CD4-positive, alpha-beta T cell treated with Interleukin-6 at 100 ng/mL for 8 hours (primary cell): ENCODE measurements at places on chromosomes 2 and 18.

- no peak for DNase-seq
Observed at GRCh38 chr18:56890632-56891031, 239.5 kb downstream of the WDR7 start.

DNA sequence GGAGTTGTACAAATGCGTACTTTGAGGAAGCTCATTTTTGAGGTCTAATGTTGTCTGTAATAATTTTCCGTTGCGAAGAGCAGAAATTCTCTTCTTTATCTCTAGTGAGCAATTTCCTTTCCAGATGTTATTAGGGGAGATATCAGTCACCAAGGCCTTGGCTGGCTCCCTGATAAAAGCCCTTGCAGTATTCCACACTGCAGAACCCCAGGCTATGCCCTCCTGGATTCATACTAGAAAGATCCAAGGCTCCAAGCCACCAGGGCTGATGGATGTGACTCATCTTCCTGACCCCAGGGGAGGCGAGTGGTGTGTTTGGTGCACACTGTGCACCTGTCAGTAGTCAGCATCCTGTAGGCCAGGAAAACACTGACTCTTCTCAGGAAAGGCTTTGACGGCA lies 34.7 kb downstream of the INO80C start:
- no peak for DNase-seq

DNA sequence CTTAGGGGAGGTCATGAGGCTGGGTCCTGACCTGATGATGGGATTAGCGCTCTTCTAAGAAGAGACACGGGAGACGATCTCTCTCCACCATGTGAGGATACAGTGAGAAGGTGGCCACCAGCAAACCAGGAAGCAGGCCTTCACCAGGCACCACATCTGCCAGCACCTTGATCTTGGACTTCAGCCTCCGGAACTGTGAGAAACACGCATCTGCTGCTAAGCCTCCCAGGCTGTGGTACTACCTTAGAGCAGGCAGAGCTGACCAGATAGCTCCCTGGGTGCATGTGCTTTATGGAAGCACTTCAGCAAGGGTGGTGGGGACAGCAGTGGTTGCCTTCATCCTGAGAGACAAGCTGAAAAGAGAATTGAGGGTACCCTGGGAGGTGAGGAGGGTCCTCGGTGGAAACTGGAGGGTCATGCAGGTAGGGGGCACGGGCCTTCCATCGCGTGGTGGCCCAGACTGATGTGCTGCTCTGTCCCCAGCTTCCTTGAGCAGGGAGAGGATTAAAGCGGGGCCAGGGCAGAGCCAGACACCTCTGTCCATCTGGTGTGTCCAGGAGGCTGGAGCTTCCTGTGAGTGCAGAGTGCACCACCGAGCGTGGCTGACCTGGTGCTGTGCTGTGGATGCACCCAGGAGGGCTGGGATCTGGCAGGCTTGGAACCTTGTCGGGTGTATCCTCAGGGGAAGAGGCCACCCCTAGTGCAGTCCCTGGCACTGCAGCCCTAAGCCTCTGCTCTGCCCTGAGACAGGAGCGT lies 42.9 kb upstream of the HS6ST1 start:
- DNase-seq, result no peak

DNA sequence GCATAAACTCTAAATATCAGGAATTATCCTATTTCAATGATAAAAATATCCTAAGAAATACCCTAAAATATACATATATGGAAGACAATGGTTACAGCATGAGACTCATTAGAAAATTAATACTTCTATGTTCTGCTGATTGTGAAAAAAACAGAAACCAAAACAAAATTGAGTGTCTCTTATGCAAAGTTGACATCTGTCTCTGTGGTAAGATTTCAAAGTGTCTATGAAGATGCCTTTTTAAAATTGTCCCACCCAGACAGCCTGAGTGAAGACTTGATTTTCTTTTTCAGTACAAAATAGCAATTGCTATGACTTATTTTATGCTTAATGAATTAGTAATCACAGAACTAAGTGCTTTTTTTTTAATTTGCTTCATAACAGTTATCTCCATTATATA lies 1368.4 kb upstream of the LRRTM1 start:
- DNase-seq, result no peak

- DNase-seq, result no peak
Observed at GRCh38 chr2:105580870-105581554, 163.7 kb upstream of the NCK2 start.

DNA sequence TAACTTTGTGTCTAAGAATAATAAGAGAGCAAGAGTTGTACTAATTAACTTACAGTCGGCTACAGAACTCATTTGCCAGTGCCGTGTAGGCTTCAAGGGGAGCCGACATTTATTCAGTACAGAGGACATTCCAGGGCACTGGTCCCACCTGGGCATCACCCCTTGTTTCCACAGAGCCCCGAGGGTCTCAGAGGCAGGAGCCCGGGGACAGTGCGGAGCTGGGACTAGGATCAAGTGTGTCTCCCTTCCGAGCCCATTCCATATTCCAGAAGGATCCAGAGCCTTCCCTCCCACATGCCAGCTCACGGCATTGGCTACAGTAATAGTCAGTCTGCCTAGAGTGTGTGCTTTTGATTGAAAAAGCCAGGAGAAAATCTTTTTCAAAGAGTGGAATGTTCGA lies 71.5 kb upstream of the CTDP1 start:
- no peak for DNase-seq

DNA sequence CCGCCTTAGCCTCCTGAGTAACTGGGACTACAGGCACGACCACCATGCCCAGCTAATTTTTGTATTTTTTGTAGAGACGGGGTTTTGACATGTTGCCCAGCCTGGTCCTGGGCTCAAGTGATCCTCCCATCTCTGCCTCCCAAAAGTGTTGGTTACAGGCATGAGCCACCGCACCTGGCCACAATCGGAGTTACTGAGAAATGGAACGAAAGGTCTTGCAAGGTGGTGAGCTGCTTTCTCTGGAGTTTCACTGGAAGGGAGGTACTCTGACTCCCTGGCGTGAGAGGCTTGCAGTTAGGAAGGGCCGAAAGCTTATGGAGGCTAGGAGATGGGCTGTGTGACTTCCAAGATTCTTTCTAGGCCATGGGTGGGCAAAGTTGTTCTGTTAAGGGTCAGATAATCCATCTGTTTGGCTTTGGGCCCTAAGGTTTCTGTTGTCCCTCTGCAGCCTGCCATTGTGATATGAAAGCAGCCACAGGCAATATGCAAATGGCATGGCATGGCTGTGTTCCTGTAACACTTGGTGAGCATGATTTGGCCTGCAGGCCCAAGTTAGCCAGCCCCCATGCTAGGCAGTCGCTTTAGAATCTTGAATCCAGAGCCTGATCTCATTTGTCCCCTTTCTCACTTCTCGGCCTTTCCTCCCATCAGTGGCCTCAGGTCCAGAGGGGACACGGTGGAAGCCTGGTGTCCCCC lies 7.9 kb downstream of the EFHD1 start:
- no peak for DNase-seq

DNA sequence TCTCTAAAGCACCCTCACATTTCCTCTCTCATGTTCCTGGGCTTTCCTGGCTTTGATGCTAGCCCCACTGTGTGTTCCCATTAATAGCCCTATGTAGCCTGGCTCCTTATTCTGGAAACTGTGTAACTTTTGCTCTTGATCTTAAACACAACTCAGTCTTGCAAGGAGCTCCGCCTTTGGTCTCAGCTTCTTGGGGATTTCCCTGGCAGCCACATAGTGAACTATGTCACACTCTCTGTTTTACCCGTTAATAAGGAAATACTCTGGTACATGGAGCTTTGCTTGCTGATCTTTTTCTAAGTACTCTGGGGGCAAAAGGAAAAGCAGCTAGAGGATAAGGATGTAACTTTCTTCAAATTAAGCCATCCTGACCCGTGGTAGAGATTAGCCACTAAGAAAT lies 259.3 kb downstream of the NEDD4L start:
- peak; percentile 26 for DNase-seq

- no peak for DNase-seq
Observed at GRCh38 chr18:8868276-8868675, 162.9 kb downstream of the MTCL1 start.

- no peak for DNase-seq
Observed at GRCh38 chr2:105876191-105876590, 131.5 kb downstream of the NCK2 start.

DNA sequence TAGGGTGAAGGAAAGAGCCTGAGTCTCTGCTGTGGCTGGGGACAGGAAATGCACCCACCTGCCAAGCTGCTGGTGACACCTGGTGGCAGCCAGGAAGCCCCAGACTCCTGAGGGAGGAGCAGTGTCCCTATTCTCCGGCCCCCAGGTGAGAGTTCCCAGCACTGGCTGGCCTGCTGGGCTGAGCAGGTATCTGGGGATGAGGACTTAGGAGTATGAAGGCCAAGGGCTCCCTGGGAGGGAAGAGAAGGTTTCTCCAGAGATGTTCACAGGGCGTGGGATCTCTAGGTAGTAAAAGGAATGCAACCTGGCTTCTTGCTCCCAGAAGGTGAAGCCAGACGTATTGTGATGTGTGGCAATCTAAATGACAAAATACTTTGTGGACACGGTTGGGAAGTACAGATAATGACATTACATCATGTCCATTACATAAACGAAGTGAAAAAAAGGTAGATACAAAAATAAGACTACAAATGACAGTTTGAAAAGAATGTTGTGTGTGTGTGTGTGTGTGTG lies 75.8 kb upstream of the SLC1A4 start:
- peak; percentile 15 for DNase-seq

DNA sequence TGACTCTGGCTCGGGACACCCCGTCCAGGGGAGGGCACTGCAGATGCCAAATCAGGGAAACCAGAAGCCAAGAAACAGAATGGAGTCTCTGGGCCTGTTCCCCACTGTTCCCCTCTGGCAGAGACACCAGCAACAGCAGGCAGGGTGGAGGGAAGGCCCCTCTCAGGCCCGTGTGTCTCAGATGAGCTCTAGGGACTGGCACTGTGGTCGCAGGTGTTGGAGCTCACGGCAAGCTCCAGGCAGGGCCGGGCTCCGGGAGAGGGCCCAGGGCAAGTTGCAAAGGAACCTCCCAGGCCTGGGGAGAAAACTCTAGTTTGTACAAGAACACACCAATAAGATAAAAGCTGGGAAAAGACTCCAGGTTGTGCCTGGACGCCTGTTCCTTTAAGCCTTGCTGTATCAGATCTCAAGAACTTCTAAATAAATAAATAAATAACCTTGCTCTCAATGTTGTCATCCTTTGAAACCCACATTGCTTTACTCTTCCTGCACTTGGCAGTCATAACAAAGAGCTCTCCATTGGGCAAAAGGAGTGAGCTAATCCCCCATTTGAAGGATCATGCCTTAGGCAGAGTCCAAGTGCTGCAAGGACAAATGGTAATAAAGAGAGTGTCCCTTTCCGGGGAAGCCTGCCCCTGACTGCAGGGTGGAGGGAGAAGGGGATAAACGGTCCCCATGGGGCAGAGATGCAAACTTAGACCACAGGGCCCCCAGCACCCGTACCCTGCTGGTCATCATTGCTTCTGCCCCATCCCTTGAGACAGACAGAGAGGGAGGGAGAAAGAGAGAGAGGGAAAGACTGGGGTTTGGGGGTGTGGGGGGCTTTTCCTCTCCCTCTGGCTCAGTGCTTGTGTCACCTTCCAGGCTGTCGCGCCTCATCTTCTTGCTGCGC lies 33.3 kb downstream of the CNGA3 start:
- DNase-seq, result no peak

GRCh38 chr2:231161252-231161839 lies 36.5 kb upstream of the HTR2B start:
- DNase-seq, result no peak

DNA sequence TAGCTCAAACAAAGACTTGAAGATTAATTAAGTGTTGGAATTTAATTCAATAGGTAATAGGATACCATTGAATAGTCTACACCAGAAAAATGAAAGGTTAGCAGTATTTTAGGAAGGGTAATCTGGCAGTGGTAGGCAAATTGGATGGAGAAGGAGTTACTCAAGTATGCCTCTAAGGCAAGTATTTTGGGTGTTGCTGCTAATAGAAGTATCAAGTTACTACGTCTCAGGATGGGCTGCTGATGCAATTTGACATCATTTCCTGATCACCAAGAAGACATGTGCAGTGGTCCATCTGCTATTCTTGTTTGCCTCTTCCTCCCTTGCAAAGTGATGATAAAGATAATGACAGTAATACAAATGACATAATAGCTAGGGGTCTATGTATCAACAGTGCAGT lies 485.3 kb downstream of the TGIF1 start:
- DNase-seq, result no peak

DNA sequence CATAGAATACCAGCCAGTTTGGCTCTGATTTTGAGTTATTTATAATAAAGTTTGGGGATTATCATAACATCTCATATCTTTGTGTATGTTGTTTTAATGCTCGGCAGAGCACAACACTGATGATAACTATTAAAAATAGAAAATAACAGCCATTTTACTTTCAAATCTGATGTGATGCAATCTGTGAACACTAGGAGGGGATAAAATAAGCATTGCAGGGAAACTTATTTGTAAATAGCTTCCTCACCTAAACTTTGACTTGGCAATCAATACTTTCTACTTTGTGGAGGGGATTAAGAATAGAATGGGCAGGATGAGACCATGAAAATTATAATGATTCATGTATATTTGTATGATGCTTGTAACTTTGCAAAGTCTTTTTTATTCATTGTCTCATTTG lies 54.4 kb downstream of the USP14 start:
- DNase-seq, result no peak

- no peak for DNase-seq
Observed at GRCh38 chr2:51218047-51218446, 186.1 kb upstream of the NRXN1 start.

GRCh38 chr2:231183851-231184250 lies 14.6 kb upstream of the ARMC9 start:
- no peak for DNase-seq

DNA sequence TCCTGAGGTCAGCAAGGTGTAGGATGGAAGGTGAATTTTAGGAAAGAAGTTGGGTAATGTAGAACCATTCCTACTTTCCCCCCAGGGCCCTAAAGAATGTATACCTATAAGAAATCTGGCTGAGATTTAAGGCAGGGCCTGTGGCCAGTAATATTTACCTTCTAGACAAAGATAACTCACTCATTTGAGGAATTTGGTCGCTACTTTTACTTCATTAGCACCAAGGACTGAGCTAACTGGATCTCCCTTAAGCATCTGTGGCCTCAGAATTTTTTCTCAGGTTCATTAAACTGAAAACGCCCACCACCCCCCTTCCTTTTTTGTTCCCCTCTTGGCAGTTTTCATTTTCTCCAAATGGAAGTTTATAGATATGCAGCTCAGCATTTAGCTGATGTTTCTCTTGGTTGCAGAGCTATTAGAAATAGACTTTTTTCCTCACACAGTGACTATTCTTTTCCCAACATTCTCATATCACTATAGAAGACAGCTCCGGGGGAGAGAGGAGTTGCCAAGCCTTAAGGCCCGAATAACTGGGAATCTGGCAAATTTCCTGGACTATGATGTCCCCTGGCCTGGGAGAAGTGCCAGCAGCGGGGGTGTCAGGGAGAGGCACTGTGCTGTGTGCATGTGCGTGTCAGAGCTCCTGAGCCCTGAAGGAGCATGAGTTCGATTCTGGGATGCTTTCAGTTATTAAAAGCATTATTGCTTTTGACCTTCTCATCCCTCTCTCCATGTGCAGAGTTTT lies 310.9 kb downstream of the PRKCE start:
- DNase-seq, result no peak

- no peak for DNase-seq
Observed at GRCh38 chr2:205483095-205483494, 199.2 kb upstream of the NRP2 start.

GRCh38 chr2:109126501-109126860 lies 2.5 kb upstream of the SH3RF3 start:
- no peak for DNase-seq
